ENCODE measurements at places on chromosomes 11 and 22.

GRCh38 chr11:13043912-13044628, 35.0 kb downstream of the RASSF10 start:
- no peak for DNase-seq

- no peak for DNase-seq
Observed at GRCh38 chr11:123122852-123123251, 60.9 kb upstream of the HSPA8 start.

GRCh38 chr22:38849811-38850210, 6.0 kb upstream of the NPTXR start:
- no peak for DNase-seq

DNA sequence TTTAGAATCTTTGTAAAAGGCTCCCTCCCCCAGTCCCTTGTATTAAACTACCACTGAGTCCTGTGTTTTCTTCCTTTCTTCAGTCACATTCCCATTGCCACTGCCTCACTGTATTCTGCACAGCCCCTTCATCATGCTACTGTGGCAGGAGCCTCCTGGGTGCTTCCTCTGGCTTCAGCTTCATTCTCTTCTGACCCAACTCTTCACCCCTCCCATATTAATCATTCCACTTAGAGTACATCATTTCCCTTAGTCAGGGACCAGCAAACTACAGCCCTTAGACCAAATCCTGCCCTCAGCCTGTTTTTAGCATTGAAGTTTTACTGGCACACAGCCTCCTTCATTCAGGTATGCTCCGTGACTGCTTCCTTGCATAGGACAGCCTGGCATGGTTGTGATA, 127.7 kb upstream of the MTNR1B start:
- DNase-seq = no peak

- no peak for DNase-seq
Observed at GRCh38 chr22:33326540-33327295, 268.5 kb upstream of the SYN3 start.

DNA sequence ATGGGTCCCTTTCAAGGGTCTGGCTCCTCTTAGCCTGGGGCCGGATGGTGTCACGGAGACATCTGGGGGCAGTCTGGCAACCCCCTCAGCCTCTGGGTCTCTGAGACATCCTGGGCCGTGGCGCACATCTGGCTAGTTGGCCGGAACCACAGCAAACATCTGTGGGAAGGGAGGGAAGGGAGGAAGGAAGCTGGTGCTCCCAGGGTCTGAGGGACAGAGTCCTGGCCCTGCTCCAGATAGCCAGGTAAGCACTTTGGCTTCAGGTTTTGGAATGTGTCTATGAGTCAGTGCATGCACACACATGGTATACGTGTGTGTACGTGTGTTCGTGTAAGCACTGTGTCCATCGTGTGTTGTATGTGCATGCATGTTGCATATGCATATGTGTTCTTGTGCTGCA, 225.1 kb downstream of the MN1 start:
- DNase-seq = no peak

- no peak for DNase-seq
Observed at GRCh38 chr22:31218565-31219262, 6.6 kb downstream of the LIMK2 start.

DNA sequence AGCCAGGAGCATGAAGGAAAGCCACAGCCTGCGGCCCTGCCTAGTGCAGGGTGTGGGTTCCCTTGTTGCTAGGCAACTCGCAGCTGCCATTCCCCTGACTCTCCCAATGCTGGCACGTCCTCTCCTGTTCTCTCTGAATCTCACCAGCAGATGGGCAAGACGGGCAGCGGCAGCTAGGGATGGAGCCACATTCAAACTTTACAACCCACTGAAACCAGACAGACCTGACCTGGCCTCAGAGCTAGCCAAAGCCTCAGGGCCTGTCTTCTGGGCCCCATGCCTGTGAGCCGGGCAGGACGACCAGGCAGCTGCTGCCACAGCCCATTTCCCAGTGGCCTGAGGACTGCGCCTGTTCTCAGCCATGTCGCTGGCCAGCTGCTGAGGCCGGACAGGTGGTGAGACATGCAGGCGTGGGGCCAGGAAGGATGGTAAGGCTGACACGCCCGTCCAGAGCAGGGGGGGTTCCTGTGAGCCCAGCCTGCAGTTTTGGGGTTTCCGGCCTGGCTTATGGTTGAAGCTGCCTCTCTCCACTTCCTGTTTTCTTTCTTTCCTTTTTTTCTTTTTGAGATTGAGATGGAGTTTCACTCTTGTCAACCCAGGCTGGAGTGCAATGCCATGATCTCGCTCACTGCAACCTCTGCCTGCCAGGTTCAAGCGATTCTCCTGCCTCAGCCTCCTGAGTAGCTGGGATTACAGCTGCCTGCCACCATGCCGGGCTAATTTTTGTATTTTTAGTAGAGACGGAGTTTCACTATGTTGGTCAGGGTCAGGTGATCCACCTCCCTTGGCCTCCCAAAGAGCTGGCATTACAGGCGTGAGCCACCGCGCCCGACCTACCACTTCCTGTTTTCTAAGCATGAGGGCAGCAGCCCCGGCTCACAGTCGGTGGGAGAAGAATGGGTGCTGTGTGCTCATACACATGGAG, 4.1 kb downstream of the SUN2 start:
- no peak for DNase-seq

- DNase-seq = no peak
Observed at GRCh38 chr22:42380769-42381551, 51.2 kb downstream of the NFAM1 start.

- DNase-seq = no peak
Observed at GRCh38 chr11:6410695-6411430, 8.0 kb downstream of the APBB1 start.

GRCh38 chr11:16179676-16180075, 176.7 kb downstream of the SOX6 start:
- DNase-seq = no peak

DNA sequence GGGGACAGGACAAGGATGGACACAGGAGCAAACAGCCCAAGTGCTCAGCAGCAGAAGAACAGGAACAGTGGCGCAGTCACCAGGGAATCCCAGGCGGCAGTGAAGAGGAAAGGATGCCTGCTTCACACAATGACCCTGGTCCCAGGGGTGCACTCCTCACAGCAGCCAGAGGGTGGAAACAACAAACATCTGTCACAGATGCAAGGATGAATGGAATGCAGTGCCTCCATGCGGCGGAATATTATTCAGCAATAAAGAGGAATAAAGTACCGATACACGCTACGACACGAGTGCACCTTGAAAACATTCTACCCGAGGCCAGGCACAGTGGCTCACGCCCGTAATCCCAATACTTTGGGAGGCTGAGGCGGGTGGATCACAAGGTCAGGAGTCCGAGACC, 12.7 kb downstream of the CSNK1E start:
- DNase-seq = no peak

GRCh38 chr11:68872216-68873003, 30.7 kb upstream of the CPT1A start:
- DNase-seq = no peak

GRCh38 chr11:79185351-79185750, 255.5 kb downstream of the TENM4 start:
- DNase-seq = no peak

DNA sequence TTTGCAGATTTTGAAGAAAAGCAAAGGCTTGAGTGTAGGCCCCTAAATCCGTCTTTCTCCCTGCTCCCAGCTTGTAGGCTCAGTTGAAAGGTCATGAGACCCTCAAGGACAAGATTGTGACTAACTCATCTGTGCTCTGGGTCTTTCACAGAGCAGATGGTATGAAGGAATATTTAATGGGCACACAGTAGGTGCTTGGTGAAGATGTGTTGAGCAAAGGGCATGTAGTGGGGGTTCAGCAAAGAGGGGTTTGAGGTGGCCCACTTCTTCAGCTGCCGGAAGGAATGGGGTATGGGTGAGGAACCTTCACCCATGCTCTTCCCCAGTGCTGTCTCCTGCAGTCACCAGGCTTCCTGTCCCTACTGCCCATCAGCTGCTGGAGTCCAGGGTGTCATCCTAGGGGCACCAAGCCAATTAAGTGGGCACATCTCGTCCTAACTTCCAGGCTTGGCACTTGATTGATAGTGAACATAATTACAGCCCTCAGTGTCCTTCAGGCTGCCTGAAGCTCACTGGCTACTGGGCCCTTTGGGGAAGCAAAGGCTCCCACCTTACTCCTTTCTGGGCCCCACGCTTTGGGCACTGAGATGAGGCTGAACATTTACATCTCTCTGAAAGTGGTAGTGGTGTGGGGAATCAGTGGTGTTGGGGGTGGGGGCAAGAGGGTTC, 15.0 kb downstream of the DGAT2 start:
- no peak for DNase-seq

DNA sequence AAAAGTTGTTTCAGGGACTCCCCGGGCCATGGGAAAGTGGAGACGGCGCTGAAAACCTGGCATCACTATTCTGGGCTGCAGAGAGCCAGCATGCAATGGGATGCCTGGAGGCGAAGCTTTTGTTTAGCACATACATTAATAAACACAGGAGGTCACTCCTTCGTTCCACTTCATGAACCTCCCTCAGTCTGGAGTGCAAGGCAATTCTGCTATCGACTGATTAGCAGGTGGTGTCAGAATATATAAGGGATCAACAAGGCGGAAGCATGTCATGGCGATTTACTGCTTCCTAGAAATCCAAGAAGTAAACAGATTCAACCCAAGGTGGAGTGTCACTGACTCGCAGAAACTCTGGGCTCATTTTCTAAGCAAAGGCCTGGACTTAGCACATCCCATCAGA, 45.4 kb upstream of the MN1 start:
- DNase-seq = no peak
